A375 (cell line): ENCODE measurements at places on chromosomes 5 and 9. TPM values are rescaled to one million over a fixed set of nuclear protein-coding genes. Genes with fewer than 3 reads are reported as not detected.

CTSL gene
- total RNA-seq, result 108 and 110 TPM in 2 replicates

PCDHGA2 gene
- 0.66 and 1.0 TPM in 2 replicates for total RNA-seq

CARD9 gene
- 2.5 and 4.3 TPM in 2 replicates for total RNA-seq

LHX3 gene
- total RNA-seq, result not detected in 2 replicates

GLDC gene
- total RNA-seq, result 10.4 and 15.6 TPM in 2 replicates

STING1 gene
- total RNA-seq, result 26.6 and 32.8 TPM in 2 replicates

STOML2 gene
- total RNA-seq, result 310 and 334 TPM in 2 replicates

OGN gene
- not detected in 2 replicates for total RNA-seq
